Fibroblast of the aortic adventitia (primary cell): ENCODE measurements at places on chromosomes 7 and 10.

- DNase-seq, result peak; percentile 66
Observed at GRCh38 chr7:69871886-69872569, 273.8 kb downstream of the AUTS2 start.

DNA sequence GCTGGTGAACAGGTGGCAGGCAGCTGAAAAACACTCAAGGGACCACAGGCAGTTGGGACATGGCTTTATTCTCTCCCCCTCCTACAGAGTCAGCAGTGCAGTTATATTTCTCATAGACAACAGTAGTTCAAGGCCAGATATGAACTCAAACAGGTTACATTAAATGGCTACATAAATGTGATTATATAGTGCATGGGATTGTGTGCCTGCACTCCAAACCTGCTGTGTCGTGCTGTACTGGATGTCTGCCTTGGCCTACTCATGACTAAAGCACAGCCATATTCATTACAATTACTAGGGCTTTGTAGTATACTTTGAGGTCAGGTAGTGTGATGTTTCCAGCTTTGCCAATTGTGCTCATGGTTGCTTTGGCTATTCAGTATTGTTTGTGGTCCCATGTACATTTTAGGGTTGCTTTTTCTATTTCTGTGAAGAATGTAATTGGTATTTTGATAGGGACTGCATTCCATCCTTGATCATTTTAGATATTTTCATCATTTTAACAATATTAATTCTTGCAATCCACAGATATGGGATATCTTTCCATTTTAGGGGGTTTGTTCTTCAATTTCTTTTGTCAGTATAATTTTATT is 393.6 kb downstream of the CNTNAP2 start:
- DNase-seq, result no peak

GRCh38 chr10:27819781-27820531 is 74.3 kb upstream of the MKX start:
- peak; percentile 31 for DNase-seq

- peak; percentile 31 for DNase-seq
Observed at GRCh38 chr10:29150010-29150409, 138.9 kb upstream of the LYZL1 start.

- no peak for DNase-seq
Observed at GRCh38 chr10:42992957-42993390, 83.9 kb upstream of the RET start.

DNA sequence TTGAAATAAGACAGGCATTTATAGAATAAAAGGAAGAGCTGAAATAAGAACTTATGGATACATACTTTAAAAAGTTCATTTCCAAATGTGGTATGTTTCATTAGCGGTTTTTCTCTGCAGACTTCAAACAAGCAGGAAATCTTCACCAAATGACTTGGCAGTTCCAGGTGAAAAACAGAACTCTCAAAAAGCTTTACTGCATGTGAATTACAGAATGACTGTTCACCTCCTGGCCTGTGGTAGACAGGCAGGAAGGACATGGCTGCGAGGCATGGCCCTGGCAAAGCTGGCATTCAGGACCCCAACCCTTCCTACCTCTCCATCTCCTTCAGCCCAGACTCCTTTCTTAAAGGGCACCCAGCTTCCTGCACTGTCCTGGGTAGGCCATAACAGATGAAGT is 21.2 kb upstream of the ENO4 start:
- no peak for DNase-seq

GRCh38 chr10:88934900-88935672 is 17.5 kb downstream of the ACTA2 start:
- peak; percentile 90 for DNase-seq

DNA sequence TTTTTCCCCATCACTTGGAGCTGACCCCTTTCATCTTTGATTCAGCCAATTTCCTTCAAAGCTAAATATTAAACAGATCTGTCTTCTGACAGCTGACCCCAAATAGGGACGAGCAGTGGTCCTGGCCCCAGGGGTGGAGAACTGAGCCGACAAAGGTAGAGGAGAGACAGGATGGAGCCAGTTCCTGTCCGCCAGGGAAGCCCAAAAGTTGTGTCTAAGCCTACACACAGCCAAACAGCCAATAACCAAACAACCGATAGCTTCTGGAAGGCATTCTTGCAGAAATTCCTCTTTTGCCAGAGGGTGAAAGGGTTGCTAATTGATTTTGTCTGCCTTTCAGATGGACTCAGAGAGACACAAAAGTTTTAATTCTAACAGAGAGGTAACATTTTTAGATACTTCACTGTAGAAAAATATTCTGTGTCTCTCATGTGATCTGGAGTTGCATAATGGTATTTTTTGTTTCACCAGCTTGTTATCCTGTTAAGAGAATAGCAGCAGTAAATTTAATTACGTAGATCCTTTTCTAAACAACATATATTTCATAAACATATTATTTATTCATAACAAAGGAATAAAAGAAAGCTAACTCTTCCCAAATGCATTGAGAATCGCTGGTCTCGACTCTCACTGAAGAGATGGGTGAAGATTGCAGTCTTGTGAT is 161.7 kb upstream of the LYZL1 start:
- no peak for DNase-seq

GRCh38 chr10:89307269-89307577 is 5.4 kb downstream of the IFIT2 start:
- DNase-seq, result peak; percentile 16

DNA sequence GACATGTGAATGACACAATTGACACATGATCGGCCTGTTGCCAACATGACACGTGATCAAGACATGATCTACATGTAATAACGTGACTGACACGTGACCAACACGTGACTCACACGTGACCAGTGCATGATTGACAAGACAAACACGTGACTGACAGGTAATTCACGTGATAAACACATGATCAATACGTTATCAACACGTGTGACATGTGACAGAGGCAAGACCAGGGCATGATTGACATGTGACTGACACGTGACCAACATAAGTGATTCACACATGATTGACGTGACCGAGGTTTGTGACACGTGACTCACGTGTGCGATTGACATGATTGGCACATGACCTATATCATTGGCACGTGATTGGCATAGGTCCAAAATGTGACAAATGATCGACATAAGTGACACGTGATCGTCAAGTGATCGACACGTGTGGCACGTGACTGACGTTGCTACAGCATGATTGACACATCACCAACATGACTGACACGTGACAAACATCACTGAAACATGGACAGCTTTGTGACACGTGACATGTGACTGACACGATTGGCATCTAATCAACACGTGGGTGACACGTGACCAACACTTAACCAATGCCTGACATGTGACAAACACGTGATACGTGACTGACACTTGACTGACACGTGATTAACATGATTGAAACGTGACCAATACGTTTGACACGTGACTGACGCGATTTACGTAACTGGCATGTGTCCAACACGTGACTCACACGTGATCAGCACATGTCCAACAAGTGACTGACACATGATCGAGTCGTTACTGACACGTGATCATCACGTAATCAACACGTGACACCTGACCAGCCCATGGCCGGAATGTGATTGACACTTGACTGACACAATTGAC is 23.0 kb downstream of the CRPPA start:
- peak; percentile 39 for DNase-seq

GRCh38 chr7:140640727-140641523 is at the start of gene DENND2A:
TSS of gene DENND2A (minus strand) at chr7:140640813. CDS start at chr7:140602397, 38,416 bp downstream.
- peak; percentile 45 for DNase-seq

- peak; percentile 84 for DNase-seq
Observed at GRCh38 chr10:124641282-124642087, 102.7 kb downstream of the FAM53B start.

DNA sequence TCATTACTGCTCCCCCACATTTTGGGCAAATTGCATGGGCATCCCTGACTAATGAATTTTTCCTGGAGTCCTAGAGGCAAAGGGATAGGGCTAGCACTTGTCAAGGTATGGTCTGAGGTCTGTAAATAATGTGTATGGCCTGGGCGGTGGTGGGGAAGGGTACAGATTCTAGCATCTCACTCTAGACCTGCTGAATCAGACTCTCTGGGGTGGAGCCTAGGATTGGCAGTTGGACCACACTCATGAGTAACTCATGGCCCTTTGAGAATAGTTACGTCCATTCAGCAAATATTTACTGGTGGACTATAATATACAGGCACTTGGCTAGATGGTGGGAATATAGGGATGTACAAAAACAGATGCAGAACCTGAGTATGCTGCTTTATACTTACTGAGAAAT is 118.0 kb downstream of the CELF2 start:
- no peak for DNase-seq

DNA sequence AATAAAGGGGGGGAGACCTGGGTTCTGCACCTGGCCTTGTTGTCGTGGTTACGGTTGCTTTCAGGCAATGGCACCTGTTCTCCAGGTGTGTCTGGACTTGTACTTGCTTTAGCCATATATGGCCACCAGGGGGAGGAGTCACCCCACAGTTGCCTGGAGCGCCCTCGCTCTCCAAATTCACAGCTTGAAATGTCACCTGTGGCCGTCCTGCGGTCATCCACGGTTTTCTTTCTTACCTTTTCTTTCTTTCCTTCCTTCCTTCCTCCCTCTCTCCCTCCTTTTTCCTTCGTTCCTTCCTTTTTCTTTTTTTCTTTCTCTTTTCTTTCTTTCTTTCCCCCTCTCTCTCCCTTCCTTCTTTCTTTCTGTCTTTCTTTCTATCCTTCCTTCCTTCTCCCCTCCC is 157.2 kb upstream of the ZNF92 start:
- DNase-seq, result peak; percentile 22

DNA sequence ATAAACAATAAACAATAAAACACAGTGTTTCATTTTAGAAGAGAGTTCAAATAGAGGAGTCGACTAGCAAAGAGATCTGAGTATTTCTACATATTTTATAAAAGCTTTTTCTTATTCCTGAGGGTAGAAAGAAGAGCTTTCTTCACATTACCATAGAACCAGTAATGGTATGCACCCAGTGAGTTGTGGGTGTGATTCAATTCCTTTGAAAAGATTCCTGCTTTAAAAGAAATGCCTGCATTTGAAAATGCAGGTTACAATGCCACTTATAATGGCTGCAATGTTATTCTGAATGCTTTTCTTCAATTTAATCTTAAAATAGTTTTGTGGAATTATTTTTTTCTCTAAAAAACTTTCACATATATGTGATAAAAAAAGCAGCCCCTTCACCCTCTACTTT is 178.1 kb downstream of the CDC14C start:
- no peak for DNase-seq

DNA sequence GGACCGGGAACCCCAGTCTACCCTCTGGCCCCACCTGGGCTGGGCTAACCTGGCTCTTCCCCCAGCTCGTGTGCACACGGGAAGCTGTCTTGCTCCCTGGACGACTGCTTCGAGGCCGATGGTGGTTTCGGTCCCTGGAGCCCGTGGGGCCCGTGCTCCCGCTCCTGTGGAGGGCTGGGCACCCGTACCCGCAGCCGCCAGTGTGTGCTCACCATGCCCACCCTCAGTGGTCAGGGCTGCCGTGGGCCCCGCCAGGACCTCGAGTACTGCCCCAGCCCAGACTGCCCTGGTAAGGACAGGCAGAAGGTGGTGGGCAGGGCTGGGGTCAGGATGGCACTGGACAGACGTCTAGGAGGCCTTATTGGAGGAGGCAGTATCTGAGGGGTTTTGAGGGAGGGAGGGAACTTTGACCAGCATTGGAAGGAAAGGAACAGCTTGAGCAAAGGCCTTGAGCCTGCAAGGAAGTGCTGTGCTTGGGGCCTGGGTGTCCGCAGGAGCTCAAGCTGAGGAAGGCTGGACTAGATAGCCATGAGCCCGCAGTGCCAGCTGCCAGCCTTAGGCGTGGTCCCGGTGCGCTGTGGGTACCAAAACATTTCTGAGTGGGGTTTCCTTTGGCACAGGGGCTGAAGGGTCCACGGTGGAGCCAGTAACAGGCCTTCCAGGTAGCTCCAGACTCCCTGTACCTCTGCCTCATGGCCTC is 20.2 kb upstream of the ZNF862 start:
- DNase-seq, result no peak

DNA sequence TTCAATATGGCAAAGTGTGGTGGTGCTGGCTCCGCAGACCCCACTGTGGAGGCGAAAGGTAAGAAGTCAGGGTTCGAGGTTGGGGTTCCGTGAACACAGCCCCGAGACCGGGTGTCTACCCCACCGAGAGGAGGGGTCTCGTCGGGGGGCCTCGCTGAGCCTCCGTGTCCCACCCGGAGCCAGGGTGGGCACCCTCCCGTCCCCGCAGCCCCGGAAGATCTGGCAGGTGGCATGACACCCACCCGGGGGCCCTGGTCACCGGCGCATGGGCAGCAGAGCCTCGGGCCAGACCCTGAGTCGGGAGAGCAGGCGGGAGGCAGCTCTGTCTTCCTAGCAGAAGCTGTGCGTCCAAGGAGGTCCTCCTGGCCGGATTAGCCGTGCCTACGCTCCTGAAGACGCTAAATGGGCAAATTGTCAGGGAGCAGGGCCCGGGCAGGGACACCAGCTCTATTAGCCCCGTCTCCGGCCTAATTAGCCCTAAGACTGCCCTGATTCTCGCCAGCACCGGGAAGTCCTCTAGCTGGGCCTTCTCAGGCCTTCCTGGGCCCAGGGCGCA is 56.4 kb downstream of the UNCX start:
- DNase-seq, result no peak

DNA sequence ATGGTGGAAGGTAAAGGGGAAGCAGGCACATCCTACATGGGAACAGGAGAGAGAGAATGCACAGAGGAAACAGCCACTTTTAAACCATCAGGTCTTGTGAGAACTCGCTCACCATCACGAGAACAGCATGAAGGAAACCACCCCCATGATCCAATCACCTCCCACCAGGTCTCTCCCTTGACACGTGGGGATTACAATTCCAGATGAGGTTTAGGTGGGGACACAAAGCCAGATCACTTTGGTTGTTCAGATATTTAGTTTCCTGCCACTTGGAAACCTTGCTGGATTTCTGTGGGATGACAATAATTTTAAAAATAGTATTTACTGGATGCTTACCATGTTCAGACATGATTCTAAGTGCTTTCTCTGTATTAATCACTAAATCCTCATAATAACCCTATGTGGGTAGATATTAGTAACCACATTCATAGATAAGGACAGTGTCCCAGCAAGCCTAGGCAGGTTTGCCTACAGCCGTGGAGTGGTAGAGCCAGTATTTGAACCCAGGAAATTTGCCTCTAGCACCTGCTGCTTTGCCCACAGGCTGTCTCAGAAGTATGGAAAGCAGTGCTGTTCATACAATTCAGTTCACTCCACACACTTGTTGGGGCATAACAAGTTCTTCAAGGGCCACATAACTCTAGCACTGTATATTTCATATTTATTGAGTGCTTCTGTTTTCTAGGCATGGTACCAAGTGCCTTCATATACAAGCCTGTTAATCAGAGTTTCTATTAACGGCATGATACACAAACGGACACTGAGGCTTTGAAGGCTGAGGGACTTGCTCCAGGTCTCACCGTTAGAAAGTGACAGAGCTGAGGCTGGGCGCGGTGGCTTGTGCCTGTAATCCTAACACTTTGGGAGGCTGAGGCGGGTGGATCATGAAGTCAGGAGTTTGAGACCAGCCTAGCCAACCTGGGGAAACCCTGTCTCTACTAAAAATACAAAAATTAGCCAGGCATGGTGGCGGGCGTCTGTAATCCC is 8.3 kb downstream of the TLL2 start:
- no peak for DNase-seq

- no peak for DNase-seq
Observed at GRCh38 chr7:392822-393221, 102.9 kb downstream of the FOXL3 start.

GRCh38 chr7:49367072-49367471 is 406.4 kb upstream of the VWC2 start:
- no peak for DNase-seq
